Activated naive CD4-positive, alpha-beta T cell (primary cell): ENCODE measurements at places on chromosomes 12 and 14.

GRCh38 chr14:66662374-66662773 is 154.4 kb downstream of the GPHN start:
- DNase-seq: no peak

DNA sequence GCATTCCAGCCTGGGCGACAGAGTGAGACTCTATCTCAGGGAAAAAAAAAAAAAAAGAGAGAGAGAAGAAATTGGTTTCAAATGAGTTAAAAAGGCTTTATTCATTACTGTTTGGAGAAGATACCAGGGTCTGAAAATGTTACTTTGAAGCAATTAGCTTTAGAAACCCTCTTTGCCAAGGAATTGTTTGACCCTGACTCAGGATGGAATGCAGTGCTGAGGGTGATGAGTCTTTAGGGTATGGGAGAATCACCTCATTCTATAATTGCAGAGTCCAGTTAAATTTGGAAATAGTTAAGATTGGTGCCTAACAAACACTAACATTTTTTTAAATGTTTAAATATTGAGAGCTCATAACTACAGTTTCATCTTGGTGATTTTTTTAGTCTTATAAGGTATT is 13.3 kb downstream of the RAP1B start:
- DNase-seq: no peak

DNA sequence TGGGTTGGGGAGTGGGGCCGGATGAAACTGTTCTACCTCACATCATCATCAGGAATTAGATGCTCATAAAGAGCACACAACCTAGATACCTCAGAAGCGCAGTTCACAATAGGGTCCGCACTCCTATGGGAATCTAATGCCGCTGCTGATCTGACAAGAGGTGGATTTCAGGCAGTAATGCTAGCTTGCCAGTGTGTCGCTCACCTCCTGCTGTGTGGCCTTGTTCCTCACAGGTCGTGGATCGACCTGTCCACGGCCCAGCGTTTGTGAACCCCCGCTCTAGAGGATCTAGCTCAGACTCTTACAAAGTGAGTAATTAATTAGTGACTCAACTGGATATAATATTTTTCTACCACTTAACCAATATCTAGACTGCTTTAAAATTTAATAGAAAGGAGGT is 5.8 kb downstream of the PPP1R12A start:
- DNase-seq: no peak

GRCh38 chr12:114381177-114381576 is 24.8 kb downstream of the TBX5 start:
- no peak for DNase-seq

DNA sequence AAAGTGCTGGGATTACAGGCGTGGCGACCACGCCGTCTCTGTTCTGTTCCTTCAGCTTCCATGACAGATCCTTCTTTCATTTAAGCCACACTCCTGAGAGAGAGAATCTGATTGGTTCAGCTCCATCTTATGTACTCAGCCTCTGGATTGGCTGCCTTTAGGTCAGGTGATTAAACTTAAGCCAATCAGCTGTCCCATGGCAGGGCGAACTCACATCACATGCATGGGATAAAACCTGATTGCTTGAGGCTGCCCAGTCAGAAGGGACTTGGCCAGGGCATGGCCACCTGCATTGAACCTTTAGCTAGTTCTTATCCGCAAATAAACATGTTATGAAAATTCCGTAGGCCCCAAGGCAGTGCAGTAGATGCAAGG is 274.2 kb downstream of the SUDS3 start:
- DNase-seq: no peak

DNA sequence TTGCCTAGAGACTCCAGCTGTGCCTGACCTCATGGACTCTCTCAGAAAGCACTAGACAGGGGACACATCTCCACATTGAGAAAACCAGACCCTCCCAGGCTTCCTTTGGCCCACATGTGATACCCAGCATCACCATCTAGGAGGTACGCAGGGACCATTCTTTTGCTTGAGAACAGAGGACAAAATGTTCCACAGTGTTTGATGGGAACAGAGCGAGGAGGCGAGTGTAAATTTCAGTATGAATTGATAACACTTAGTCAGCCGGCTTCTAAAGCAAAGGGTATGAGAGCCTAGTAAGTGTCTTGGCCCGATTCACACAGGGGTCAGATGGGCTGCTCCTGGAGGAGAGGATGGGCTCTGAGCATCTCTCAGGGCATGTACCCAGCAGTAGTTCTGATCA is 1052.4 kb downstream of the BCL11B start:
- no peak for DNase-seq

DNA sequence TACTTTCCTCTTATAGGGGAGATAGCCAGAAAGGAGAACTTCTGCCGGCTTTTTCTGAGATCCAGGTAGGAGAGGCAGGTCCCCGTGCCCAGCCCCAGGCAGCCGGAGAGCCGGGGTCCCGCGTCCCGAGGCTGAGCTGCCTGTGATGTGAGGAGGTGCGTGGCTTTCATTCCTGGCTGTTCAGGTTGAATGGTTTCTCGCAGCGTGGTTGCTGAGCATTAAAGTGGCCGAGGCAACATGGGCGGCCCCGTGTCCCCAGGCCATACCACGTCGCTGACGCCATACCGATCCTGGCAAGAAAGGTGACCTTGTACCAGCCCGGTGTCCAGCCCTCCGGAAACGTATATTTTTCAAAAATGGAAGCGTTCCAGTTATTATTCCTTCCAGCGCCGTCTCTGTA is 116.7 kb upstream of the MYL2 start:
- DNase-seq: no peak

- DNase-seq: no peak
Observed at GRCh38 chr12:124994437-124994975, 1.1 kb downstream of the BRI3BP start.

DNA sequence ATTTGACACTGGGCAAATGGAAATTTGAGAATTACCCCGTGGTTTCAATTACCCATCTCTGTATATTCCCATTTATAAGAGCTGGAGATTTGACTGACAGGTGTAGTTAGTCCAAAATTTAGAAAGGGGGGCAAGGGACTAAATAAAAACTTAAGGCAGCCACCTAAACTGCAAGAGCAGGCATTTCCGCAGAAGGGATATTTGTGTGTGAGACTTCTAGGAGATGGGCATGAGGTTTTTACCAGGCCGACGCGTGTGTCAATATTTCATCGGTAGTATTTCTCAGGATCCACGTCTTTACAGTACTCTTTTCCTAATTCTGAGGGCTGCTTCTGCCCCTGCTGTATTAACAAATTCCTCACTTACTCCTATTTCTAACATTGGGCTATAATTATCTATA is 1.4 kb downstream of the FAR2 start:
- DNase-seq: no peak

GRCh38 chr14:70350078-70350477 is 9.4 kb downstream of the COX16 start:
- no peak for DNase-seq
